B cell (primary cell): ENCODE measurements at places on chromosomes 13 and 19. TPM values are rescaled to one million over a fixed set of nuclear protein-coding genes. Genes with fewer than 3 reads are reported as not detected.

Gene MOB3A
- 228 and 235 TPM in 2 replicates for total RNA-seq

Gene ELSPBP1
- not detected in 2 replicates for total RNA-seq

DNA sequence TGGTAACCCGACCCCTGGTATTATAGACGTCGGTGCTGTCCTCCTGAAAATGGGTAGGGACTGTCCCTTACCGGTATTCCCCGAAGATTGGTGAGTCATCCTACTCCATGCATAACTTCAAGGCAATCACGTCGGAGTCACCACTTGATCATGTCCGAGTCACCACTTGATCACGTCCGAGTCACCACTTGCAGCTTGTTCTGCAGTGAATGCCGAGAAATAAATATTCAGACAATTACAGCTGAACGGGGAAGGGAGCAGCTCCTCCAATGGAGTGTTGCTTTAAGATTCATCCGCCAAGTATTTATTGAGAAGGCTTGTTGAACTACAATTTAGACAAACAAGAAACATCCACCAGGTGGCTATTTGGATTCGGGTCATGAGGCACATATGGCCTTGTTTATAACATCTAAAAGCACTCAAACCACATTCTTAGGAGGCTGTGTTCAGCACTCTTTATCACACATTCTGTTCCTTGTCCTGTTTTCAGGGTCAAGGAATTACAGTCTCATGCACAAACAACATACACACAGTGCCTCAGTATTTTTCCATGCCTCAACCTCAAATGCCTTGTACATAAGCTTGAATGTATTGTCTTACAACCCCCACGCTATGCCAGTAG is 43.1 kb downstream of the ZNF726 start:
- no peak for DNase-seq
- H3K36me3 ChIP-seq = no peaks in the 10 kb centered on the region
- no peaks in the 10 kb centered on the region for H3K4me1 ChIP-seq
- no peaks in the 10 kb centered on the region for H3K27me3 ChIP-seq
- no peak overlapping the region for H3K27ac ChIP-seq
- no peak overlapping the region for H3K4me3 ChIP-seq

DNA sequence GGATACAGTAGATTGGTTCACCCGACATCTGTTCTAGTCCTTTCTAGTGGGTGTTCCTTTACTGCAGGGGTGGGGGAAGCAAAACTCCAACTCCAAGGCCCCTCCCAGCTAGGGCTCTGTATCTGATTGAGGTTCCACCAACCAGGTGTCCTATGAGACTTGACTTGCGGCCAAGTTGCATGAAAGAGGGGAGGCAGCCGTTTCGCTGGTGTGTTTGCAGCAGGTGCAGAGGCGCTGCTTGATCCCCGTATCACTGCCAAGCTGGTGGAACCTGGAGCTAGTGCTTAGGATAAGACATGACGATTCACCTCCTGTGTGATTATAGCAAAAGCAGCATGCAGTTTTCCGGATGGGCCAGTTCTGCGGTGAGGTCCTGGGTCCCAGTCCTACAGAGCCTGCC is 338.2 kb downstream of the UQCRFS1 start:
- no peak for DNase-seq
- no peak overlapping the region for H3K4me3 ChIP-seq
- H3K27ac ChIP-seq = no peak overlapping the region
- H3K27me3 ChIP-seq = no peaks in the 10 kb centered on the region
- H3K4me1 ChIP-seq = no peaks in the 10 kb centered on the region
- H3K36me3 ChIP-seq = no peaks in the 10 kb centered on the region

DNA sequence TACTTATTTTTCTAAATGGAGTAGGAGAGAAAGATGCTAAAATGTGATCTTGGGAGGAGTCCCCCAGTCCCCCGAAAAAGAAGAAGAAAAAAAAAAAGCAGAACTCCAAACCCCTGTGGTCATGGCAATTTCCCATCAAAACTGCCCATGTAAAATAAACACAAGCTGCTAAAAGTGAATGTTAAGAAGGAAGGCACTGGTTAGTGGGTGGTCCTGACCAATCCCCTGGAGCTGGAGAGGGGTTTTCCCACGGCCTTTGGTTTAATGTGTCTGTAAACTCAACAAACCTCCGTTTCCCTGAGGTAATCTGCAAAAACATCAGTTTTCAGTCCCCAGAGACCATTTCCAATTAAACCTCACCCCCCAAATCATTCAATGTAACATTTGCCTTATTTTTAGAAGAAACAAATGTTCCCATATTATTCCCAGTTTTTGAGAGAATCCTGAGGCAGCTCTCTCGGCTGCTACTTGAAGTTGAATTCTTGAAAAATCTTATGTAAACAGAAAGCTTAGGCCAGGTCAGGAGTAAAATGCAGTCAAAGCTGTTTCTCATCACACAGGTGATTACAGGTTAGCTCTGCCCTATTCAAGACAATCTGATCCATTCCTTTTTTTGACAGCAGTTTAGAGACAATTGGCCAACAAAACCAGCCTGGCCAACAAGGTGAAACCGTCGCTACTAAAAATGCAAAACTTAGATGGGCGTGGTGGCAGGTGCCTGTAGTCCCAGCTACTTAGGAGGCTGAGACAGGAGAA is 17.0 kb downstream of the RAB3D start:
- H3K4me3 ChIP-seq = no peak overlapping the region
- H3K27ac ChIP-seq = no peak overlapping the region
- peaks cover 1% of the 10 kb centered on the region for H3K36me3 ChIP-seq

DNA sequence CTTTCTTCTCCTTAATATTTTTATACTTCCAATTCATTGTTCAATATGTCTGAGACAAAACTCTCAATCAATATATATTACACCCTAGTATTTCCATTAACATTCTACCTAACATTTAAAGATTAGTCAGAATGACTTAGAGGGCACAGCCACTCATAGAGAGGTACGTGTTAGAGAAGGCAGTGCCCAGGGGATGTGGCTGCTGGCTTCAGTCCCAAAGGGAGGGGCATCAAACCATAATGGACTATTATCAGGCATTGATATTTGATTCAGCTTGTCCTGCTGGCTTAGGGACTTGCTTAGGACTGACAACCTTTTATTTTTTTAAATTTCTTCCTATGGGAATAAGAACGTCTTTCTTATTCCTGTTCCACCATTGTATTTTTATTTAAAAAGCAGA is 1392.0 kb upstream of the ATXN8OS start:
- H3K4me1 ChIP-seq = no peaks in the 10 kb centered on the region
- H3K4me3 ChIP-seq = no peak overlapping the region
- no peaks in the 10 kb centered on the region for H3K36me3 ChIP-seq
- H3K27ac ChIP-seq = no peak overlapping the region

GRCh38 chr13:93753639-93754038 is 527.0 kb downstream of the GPC6 start:
- no peaks in the 10 kb centered on the region for H3K36me3 ChIP-seq
- H3K4me1 ChIP-seq = no peaks in the 10 kb centered on the region
- H3K4me3 ChIP-seq = no peak overlapping the region
- H3K27ac ChIP-seq = no peak overlapping the region
- no peak for DNase-seq

DNA sequence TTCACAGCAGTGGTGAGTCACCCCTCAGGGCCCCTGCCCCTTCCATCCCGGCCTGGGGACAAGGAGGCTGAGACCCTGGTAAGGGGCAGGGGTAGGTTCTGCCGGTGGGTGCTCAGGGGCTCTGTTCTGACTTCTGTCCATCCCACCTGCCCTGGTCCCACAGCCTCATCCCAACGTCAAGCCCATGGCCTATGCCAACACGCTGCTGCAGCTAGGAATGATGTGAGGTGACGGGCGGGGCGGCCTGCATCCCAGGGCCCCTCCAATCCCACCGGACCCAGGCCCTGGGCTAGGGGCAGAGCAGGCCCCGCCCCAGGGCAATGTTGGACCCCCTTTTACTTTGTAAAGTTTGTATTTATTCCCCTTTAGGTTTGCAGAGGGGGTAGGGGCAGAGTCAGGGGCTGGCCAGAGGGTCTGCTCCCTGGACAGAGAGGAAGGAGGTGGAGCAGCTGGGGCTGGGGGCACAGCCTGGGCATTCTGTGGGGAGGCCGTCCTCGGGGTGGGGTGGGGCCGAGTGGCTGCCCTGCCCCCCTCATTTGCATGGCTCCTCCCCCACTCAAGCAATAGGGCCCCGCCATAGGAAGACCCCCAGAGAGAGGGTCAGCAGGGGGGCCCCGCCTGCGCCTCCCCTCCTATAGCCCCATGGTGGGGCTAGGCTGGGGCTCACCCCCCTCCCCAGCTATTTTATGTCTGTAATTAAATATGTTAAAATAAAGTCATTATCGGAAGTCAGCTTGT is 23.1 kb downstream of the CCDC8 start:
- H3K4me3 ChIP-seq = no peak overlapping the region
- no peaks in the 10 kb centered on the region for H3K4me1 ChIP-seq
- DNase-seq = no peak
- H3K27me3 ChIP-seq = no peaks in the 10 kb centered on the region

DNA sequence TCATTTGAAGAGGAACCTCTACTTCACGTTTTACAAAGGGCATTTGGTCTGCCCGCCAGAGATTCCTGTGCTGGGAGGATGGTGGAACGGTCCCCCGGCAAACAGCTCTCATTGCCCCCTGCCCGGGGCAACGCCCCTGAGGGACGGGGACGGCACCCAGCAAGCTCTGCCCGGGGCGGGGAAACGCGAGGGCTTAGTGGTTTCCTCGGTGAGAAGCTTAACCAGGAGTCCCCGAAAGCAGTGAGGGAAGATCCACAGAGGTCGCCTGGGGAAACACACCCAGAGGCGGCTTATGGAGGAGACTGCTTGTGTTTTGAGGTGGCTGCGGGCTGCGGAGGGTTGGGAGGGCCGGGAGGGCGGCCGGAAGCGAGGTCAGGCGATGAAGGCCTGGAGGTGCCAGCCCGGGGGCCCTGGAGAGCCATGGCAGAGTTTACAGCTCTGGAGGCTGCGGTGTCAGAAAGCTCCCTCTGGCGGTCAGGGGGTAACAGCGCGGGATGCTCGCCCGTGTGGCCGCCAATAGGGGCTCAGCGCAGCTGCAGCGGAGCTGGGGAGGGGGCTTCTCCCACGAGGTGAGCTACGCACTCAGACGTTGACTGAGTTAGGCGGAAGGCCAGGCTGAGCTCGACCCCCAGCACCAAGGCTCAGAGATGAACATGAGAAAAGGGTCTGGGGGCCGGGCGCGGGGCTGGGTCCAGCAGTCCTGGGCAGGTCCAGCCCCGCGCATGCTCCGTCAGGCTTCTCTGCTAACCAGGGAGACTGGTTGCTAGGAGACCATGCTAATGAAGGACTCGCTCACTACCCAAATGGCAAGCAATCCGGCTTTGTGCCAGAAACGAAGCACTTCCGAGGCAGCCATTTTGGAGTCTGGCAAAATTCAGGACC is 652 bp upstream of the TPGS1 start:
- H3K27ac ChIP-seq = peak overlapping the region; percentile 95
- H3K4me3 ChIP-seq = peak overlapping the region; percentile 98

DNA sequence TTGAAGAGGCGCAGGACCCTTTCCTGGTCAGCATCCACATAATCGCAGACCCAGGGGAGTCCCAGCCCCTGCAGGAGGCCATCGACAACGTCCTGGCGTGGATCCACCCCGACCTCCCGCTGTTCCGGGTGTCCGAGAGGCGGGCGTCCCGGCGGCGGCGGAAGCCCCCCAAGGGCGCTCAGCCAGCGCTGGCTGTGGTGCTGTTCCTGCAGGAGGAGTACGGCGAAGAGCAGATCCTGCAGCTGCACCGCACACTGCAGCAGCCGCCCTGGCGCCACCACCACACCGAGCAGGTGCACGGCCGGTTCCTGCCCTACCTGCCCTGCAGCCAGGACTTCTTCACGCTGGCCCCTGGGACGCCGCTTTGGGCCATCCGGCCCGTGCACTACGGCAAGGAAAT is 29.3 kb downstream of the FAM124A start:
- DNase-seq = no peak
- no peaks in the 10 kb centered on the region for H3K36me3 ChIP-seq
- H3K27me3 ChIP-seq = peaks cover 2% of the 10 kb centered on the region
- H3K27ac ChIP-seq = no peak overlapping the region
- H3K4me1 ChIP-seq = peaks cover 15% of the 10 kb centered on the region

- no peak overlapping the region for H3K27ac ChIP-seq
- H3K4me1 ChIP-seq = peaks cover 64% of the 10 kb centered on the region
- H3K27me3 ChIP-seq = no peaks in the 10 kb centered on the region
- no peak overlapping the region for H3K4me3 ChIP-seq
- DNase-seq = no peak
Observed at GRCh38 chr19:29674374-29675119, 9.3 kb downstream of the PLEKHF1 start.

DNA sequence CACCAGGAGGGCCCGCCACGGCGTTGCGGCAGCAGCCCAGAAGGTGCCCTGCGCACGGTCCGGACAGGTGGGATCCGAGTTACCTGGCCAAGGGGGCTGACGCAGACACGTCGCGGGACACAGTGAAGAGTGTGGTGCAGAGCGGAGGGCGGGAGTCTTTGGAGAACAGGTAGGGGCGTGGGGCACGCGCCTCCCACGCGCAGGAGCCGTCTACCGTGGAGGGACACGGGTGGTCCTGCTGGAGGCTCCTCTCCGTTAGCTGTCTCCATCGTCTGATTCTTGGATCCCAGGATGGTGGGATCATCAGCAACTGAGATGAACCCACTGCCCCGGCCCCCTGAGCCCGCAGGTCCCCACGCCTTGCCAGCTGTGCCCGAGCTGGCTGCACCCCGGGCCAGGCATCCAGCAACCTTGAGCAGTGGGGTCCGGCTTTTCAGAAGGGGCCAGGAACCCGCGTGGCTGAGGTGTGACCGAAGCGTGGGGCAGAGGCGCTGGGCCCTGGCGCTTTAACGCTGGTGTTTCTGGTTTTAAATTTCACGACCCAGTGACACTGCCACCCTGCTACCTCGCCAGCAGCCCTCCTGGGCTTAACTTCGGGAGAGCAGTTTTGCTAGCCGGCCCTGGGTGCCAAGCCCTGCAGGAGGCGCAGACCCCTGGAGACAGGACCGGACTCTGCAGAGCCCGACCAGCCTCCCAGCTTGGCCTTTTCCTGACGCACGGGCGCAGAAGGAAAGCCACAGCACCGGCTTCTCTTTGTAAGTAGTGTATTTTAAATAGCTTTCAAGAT is 7.3 kb downstream of the FGF22 start:
- H3K36me3 ChIP-seq = no peaks in the 10 kb centered on the region
- no peaks in the 10 kb centered on the region for H3K27me3 ChIP-seq
- no peak overlapping the region for H3K4me3 ChIP-seq
- no peak overlapping the region for H3K27ac ChIP-seq
- no peaks in the 10 kb centered on the region for H3K4me1 ChIP-seq
- no peak for DNase-seq

GRCh38 chr19:17335575-17335974 is 920 bp upstream of the ANO8 start:
- H3K4me3 ChIP-seq = no peak overlapping the region
- H3K36me3 ChIP-seq = no peaks in the 10 kb centered on the region
- H3K27ac ChIP-seq = no peak overlapping the region
- DNase-seq = no peak

DNA sequence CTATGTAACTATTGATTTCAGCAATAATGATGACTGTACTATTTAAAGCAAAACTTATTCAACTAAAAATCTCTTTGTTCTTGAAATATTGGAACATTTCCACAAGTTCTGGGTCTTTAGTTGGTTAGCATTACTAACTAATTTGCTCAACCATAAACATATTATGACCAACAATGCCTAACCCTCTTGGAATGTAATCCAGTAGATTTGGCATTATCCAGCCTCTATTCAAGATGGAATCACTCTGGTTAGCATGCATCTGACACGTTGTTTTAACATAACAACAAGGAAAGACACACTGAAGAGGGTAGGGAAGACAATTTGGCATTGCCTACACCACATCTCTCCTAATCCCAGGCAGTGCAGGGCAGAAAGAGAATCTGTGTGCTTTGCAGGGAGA is 941.3 kb upstream of the PCDH20 start:
- no peaks in the 10 kb centered on the region for H3K36me3 ChIP-seq
- no peaks in the 10 kb centered on the region for H3K27me3 ChIP-seq
- no peak overlapping the region for H3K27ac ChIP-seq
- H3K4me1 ChIP-seq = no peaks in the 10 kb centered on the region
- no peak overlapping the region for H3K4me3 ChIP-seq
- DNase-seq = no peak
